ENCODE measurements at places on chromosomes 6 and 20.

DNA sequence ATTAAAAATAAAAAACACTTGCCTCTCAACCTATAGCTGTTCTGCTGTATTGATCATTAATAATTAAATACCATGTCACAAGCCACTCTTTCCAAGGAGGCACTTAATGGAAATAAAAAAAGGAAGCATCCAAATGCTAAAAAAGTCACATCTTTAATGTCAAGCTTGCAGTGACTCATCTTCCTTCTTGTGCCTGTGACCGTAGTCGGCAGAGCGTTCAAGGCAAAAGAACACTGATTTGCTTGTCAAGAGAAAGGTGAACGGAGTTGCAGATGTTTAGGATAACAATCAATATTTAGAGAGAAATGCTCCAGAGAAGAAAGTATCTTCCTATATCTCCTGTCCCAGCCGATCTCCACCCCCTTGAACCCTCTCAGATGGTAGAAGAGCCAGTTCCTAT is 341.0 kb upstream of the OPRM1 start:
- DNase-seq, result no peak

GRCh38 chr6:39339868-39340550 is 17.5 kb upstream of the KCNK16 start:
- DNase-seq, result no peak

GRCh38 chr20:63822276-63822696 is 8.8 kb downstream of the ZBTB46 start:
- DNase-seq, result no peak

DNA sequence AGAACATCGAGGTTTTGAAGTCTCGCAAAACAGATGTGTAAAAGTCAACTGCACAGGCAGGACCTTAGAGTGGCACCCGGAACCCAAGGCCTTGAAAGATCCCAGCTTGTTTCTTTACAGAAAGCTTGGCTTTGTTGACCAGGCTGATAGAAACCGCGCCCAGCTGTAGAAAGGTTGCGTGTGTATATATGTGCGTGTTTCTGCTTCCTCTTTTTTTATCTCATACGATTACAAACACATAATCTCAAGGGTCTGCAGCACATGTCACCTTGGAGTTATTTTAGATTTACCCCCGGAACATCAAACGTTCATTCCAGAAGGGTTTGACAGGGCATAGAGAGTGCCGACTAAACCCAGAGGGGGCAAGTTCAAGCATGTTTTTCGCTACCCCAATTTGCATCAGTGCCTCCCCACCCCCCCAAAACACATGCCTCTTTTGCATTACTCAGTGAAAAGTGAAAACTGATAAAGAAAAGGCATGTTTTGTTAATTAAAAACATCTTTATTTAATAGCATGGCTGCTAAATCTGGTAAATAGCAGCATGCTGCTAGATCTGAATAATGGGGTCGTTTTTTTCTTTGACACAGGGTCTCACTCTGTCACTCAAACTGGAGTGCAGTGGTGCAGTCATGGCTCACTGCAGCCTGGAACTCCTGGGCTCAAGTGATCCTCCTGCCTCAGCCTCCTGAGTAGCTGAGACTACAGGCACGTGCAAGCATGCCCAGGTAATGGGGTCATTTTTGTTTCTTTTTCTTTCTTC is 33.2 kb upstream of the NCOA3 start:
- DNase-seq, result no peak

- DNase-seq, result no peak
Observed at GRCh38 chr6:150420926-150421325, 52.1 kb downstream of the IYD start.

GRCh38 chr6:137522198-137522798 is 28.1 kb upstream of the OLIG3 start:
- DNase-seq, result no peak

DNA sequence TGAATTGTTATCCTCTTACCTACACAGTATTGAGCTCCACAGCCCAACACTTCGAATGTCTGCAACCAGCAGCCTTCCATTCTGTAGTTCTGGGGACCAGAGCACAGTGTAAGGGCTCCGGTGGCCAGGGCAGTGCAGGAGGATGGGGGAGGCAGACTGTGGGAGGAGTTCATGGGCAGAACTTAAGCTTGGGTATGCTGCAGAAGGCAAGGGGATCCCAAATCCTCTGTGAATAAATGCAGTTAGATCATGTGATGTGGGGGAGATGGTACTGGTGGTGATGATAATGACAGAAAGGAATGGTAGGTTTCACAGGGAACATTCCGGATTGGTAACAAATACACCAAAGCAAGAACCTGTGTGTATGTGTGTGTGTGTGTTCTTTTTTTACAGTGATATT is 26.5 kb upstream of the CNKSR3 start:
- DNase-seq, result no peak

DNA sequence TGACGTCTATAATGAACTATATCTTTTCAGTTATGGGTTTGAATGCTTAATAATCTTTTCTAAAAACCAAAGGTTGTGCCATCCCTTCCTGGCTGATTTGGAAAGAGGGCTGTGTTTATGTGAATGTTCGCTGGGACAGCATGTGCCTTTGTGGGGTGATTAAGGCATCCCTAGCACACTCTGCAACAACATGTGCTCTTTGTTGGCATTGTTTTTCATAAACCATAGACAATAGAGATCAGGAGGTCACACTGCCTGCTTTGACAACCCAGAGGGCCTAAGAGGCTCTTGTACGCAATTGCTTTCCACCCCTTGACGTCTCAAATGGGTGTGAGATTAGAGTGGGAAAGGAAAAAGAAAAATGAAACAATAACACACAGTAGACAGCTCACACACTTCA is 116.0 kb downstream of the LRRC1 start:
- DNase-seq, result no peak

GRCh38 chr20:13639150-13639497 is 392 bp upstream of the TASP1 start:
- DNase-seq, result no peak

DNA sequence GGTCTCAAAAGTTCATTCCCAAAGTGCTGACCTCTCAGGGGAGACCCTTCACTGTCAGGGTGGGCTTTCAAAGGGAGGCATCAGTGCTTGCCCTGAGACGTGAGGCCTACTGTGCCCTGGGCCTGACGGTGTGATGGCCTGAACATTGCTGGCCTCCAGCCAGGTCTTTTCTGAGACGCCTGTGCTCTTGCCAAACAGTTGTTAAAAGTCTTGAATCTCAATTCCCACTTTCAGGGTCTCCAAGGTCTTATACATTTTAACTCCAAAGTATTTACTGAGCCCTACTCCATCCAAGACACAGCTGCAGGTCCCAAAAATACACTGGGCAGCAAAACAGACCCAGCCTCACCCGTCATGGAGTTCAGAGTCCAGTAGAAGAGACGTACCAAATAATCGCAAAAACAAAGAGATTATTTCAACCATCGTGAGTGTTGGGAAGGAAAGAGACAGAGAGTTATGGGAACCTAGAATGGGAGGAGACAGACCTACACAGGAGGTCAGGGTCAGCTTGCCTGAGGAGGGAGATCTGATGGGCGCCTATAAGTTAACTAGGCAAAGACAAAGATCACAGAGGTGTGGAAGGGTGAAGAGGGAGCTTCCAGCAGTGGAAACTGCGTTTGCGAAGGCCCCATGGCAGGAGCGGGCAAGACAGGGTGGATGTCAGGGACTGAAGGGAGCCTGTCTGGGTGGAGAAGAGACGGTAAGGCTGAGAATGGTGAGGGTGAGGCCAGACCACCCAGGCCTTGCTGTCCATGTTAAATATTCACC is 446.3 kb downstream of the PREX1 start:
- no peak for DNase-seq

- no peak for DNase-seq
Observed at GRCh38 chr6:118704915-118705314, 53.5 kb upstream of the CEP85L start.

DNA sequence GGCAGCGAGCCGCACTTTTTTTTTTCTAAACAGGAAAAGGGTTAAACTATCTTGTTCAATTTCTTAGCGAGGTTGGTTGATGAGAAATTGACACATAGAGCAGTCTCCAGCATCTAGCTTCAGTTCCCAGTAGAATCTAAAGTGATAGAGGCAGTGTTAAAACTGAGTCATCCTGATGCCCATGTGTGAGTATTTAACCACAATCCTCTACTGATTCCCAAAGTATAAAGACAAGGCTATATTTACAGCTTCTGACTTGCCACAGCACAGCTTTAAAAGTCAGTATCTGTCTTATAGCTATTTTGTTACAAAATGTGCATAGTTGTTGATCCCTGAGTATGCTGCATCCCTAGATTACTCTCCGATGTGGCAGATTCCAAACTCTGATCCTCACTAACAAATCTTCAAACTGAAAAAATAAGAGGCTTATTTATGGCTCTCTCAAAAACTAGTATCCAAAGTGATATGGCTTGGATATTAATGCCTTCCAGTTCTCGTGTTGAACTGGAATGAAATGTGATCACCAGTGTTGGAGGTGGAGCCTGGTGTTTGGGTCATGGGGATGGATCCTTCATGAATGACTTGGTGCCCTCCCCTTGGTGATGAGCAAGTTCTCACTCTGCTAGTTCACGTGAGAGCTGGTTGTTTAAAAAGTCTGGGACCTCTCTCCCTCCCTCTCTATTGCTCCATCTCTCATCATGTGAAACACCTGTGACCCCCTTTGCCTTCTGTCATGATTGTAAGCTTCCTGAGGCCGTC is 13.1 kb upstream of the POPDC3 start:
- DNase-seq, result peak; percentile 10

GRCh38 chr6:127267646-127268625 is 1.3 kb downstream of the RNF146 start:
- no peak for DNase-seq

DNA sequence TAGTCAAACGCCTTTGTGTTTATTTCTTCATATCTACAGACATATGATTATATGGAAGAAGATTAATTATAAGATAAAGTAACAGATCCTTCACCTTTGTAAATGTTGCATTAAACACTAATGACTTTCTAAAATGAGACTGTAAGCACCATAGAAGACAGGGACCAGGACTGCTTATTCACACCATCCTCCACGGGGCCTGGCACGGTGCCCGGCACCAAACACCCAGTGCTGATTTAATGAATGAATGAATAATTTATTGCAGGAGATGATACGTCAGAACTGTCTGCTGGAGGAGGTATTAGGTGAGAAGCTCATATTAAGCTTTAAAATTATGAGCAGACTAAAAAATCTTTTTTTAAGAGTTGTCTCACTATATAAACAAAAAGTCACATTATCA is 88.3 kb downstream of the SLX4IP start:
- no peak for DNase-seq

DNA sequence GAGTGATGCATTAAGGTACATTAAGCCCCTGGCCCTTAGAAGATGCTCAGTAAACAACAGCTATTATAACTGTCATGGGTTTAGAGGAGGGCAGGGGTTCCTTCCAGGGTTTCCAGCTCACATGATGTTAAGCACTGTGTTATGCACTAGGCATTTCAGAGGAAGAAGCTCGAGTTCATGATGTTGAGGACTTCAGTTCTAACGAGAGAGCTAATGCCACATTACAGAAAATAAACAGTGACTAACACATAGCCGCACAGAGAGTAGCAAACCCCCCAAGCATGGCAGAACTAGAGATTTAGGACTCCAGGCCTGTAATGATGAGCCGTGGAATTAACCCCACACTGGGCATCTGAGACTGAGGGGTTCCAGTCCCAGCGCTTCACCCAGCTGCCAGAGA is 105.2 kb downstream of the UNC5CL start:
- no peak for DNase-seq

DNA sequence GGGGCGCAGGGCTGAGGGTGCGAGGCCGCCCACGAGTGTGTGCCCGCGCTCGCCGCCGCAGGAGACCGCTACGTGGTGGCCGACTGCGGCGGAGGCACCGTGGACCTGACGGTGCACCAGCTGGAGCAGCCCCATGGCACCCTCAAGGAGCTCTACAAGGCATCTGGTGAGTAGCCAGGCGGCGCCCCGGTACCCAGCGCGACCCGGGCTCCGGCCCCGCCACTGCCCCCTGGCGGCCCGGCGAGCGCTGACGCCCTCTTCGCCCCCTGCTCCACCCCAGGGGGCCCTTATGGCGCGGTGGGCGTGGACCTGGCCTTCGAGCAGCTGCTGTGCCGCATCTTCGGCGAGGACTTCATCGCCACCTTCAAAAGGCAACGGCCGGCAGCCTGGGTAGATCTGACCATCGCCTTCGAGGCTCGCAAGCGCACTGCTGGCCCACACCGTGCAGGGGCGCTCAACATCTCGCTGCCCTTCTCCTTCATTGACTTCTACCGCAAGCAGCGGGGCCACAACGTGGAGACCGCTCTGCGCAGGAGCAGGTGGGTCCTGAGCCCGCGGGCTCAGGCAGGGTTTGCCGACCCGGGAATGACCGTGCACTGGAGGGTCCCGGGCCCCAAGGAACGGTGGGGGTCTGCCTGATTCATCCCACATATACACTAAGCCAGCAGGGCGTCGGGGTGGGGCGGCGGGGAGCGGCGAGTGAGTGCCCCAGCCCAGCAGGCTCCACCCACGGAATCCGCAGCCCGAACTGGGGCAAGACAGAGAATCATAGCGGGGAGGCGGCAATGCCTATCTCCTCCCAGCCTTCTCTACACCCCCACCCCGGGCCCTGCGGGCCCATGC is 17.4 kb downstream of the HSPA12B start:
- DNase-seq, result peak; percentile 46

DNA sequence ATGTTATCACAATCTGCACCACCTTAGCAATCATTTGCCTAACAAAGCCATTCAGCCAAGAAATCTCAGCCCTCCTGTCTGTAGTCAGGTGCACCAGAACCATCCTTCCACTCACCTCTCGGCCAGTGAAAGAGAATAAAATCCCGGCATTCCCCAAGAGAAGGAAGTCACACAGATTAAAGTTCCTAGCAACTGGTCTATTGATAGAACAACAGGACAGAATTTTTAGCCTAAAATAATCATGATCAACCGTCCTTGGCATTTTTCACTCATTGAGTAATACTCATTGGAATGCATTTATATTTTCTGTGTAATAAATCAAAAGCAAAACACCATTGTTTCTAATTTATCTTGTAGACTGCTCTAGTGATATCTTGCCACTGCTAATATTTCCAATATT is 85.7 kb upstream of the CDH4 start:
- no peak for DNase-seq

DNA sequence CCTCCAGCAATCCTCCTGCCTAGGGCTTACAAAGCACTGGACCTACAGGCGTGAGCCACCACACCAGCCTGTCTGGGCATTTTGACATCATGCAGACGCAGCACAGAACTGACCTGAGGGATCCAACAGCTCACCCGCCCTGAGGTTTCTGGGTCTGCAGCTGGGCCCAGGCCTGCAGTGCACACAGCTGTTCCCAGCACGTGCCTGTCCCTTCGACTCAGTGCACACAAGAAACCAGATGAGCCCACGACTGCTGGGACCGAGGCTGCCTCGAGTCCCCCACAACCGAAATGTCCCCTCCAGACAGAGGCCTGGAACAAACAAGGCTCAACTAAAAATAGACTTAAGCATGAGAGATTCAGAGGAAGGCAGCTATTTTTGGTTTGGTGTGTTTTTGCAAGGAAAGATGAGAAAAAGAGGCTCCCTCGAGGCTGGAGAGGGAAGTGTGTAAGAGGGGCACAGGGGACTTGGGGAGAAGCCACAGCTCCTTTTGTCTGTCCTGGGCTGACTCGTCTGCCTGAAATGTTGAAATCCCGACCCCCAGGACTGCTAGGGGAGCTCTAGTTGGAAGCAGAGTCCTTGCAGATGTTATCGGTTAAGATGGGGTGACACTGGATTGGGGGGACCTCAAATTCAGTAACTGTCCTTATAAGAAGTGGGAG is 66.3 kb downstream of the YTHDF1 start:
- DNase-seq, result no peak
